ENCODE measurements at places on chromosomes 4 and X. TPM values are rescaled to one million over a fixed set of nuclear protein-coding genes. Genes with fewer than 3 reads are reported as not detected.

Gene DDX60
- 6.8 TPM for total RNA-seq

Gene SH3TC1
- total RNA-seq = 11.7 TPM

Gene CXCL5
- 0.09 TPM for total RNA-seq

Gene FGFBP2
- total RNA-seq = 4.4 TPM

Gene ALAS2
- total RNA-seq = 1.1 TPM

Gene SNCA
- 12.7 TPM for total RNA-seq

Gene BST1
- total RNA-seq = 8.7 TPM

Gene MSANTD1
- total RNA-seq = 0.42 TPM
